ENCODE measurements at places on chromosomes 4 and X. TPM values are rescaled to one million over a fixed set of nuclear protein-coding genes. Genes with fewer than 3 reads are reported as not detected.

GRCh38 chrX:88828011-88828410 lies 81.0 kb downstream of the CPXCR1 start:
- H3K27me3 ChIP-seq, result no peaks in the 10 kb centered on the region
- no peaks in the 10 kb centered on the region for H3K36me3 ChIP-seq
- no peak overlapping the region for H3K27ac ChIP-seq
- no peak for DNase-seq

DNA sequence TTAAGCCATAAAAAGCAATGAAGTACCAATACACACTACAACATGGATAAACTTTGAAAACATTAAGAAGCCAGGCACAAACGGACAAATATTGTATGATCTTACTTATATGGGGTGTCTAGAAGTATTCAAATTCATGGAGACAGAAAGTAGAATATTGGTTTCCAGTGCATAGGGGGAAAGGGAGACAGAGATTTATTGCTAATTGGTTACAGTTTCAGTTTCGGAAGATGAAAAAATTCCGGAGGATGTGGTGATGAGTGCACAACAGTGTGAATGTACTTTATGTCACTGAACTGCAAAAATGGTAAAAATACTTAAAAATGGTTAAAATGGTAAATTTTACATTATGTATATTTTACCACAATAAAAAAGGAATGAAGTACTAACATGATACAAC lies 5.1 kb upstream of the PRDX4 start:
- H3K27me3 ChIP-seq, result no peaks in the 10 kb centered on the region
- H3K4me3 ChIP-seq, result no peak overlapping the region
- H3K4me1 ChIP-seq, result no peaks in the 10 kb centered on the region
- H3K36me3 ChIP-seq, result no peaks in the 10 kb centered on the region
- no peak overlapping the region for H3K27ac ChIP-seq
- no peak for DNase-seq

HSFX4 gene
- total RNA-seq, result not detected

GRCh38 chrX:149648932-149649331 lies 17.3 kb upstream of the TMEM185A start:
- no peak overlapping the region for H3K4me3 ChIP-seq
- no peak overlapping the region for H3K27ac ChIP-seq
- no peaks in the 10 kb centered on the region for H3K4me1 ChIP-seq
- no peaks in the 10 kb centered on the region for H3K36me3 ChIP-seq
- no peak for DNase-seq

GRCh38 chr4:56979421-56980072 lies 851 bp downstream of the POLR2B start:
- peak; percentile 12 for DNase-seq
- peaks cover 42% of the 10 kb centered on the region for H3K4me1 ChIP-seq
- H3K27ac ChIP-seq, result peak overlapping the region; percentile 83

DNA sequence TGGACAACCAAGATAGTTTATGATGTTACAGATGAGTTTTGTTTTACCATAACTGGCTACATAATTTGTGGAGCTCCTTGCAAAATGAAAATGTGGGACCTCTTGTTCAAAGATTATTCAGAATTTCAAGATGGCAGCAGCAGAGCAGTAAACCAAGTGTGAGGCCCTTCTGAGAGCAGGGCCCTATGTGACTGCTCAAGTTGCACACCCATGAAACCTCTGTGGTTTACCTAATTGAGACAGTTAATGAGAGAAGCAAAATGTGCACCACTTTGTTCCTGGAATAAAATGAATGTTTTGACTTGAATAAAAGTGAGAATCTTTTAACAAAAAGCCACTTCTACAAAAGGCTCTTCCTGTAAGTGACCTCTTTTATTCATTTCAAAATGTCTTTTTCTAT lies 519.2 kb downstream of the RPA4 start:
- H3K27ac ChIP-seq, result no peak overlapping the region
- peaks cover 7% of the 10 kb centered on the region for H3K27me3 ChIP-seq
- no peaks in the 10 kb centered on the region for H3K4me1 ChIP-seq
- DNase-seq, result no peak
- no peaks in the 10 kb centered on the region for H3K36me3 ChIP-seq
- no peak overlapping the region for H3K4me3 ChIP-seq

GRCh38 chr4:56668267-56668666 lies 12.8 kb downstream of the HOPX start:
- peaks cover 18% of the 10 kb centered on the region for H3K4me1 ChIP-seq
- H3K27me3 ChIP-seq, result no peaks in the 10 kb centered on the region
- H3K4me3 ChIP-seq, result no peak overlapping the region
- H3K36me3 ChIP-seq, result no peaks in the 10 kb centered on the region
- DNase-seq, result no peak

- no peaks in the 10 kb centered on the region for H3K36me3 ChIP-seq
- H3K27ac ChIP-seq, result no peak overlapping the region
- H3K4me3 ChIP-seq, result no peak overlapping the region
- no peaks in the 10 kb centered on the region for H3K27me3 ChIP-seq
These were observed 334.1 kb downstream of the PCDH7 start for GRCh38 chr4:31054295-31054694.

All from thyroid gland (tissue), 4 donors.